ENCODE measurements at places on chromosomes 16 and 17. TPM values are rescaled to one million over a fixed set of nuclear protein-coding genes. Genes with fewer than 3 reads are reported as not detected.

- DNase-seq: no peak
- H3K4me1 ChIP-seq: peaks cover 67% of the 10 kb centered on the region
- H3K27ac ChIP-seq: no peak overlapping the region
- H3K4me3 ChIP-seq: no peak overlapping the region
- H3K36me3 ChIP-seq: peaks cover 51% of the 10 kb centered on the region
Measured at GRCh38 chr17:75691371-75691791, 24.2 kb downstream of the SAP30BP start.

DNA sequence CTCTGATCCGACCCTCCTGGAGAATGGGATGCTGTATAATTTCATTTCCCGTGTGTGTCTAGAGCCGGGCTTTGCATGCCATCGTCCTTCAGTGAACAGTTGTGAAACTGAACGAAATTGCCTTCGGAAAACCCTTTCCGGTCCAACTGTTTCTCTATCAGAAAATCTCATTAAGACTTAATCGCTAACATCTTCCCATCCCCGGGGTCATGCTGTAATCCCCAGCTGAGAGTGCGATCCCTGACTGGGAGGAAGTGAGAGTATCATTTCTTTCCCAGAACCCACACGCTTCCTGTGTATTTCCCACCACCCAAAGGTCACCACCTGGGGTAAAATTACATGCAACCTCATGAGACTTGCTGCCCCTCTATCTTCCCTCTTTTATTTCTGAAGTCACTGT lies 75.6 kb upstream of the RBFOX1 start:
- no peaks in the 10 kb centered on the region for H3K4me1 ChIP-seq
- H3K27ac ChIP-seq: no peak overlapping the region
- DNase-seq: no peak
- H3K4me3 ChIP-seq: no peak overlapping the region

- H3K27ac ChIP-seq: no peak overlapping the region
- no peak for DNase-seq
- no peak overlapping the region for H3K4me3 ChIP-seq
- no peaks in the 10 kb centered on the region for H3K4me1 ChIP-seq
Measured at GRCh38 chr16:26672206-26672605, 394.5 kb upstream of the C16orf82 start.

DNA sequence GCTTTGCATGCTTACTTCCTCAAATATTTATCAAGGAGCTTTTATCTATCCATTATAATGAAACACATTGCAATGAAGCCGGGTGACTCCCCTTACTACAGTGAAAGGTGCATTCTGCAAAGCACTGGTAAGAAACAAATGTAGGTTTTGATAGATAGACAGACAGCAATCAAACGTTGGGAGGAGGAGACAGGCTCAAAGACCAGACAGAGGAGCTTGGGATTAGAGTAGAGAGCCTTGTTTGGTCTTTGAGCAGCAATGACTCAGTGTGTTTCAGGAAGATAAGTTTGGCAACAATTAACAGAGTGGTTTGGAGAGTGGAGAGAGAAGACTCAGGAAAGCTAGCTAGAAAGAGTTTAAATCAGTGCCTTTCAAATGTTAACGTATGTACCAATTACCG lies 68.8 kb downstream of the ZNF18 start:
- H3K36me3 ChIP-seq: no peaks in the 10 kb centered on the region
- no peaks in the 10 kb centered on the region for H3K27me3 ChIP-seq
- H3K27ac ChIP-seq: no peak overlapping the region
- H3K4me1 ChIP-seq: peaks cover 5% of the 10 kb centered on the region
- no peak for DNase-seq

- peak; percentile 45 for DNase-seq
- no peak overlapping the region for H3K4me3 ChIP-seq
- H3K27me3 ChIP-seq: no peaks in the 10 kb centered on the region
- no peak overlapping the region for H3K27ac ChIP-seq
- H3K36me3 ChIP-seq: peaks cover 96% of the 10 kb centered on the region
Measured at GRCh38 chr17:82248815-82249674, 20.2 kb downstream of the SLC16A3 start.

- no peaks in the 10 kb centered on the region for H3K27me3 ChIP-seq
- H3K36me3 ChIP-seq: no peaks in the 10 kb centered on the region
- no peak overlapping the region for H3K4me3 ChIP-seq
- no peaks in the 10 kb centered on the region for H3K4me1 ChIP-seq
Measured at GRCh38 chr16:88352261-88353200, 30.2 kb upstream of the ZNF469 start.

DNA sequence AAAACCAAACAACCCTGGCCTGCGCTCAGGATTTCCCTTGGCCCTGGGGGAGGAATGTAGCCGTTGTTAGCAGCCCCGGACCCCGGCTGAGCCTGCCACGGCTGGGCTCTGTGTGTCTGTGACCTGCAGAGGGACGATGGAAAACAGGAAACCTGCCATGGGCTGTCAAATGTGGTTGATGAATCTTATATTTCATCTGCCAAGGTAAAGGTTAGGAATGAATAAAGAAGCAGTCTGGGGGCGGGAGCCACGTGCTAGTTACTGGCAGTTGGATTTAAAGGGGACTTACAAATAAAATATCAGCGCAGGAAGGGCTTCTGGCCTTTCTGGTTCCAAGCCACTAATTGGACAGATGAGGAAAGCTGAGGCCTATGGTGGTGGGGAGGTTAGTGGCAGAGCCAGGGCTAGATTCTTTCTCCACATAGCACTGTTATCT lies at the start of gene KRT23:
Gene KRT23, minus strand, starts transcription at position 263 of the 436 bp plus-strand sequence. CDS start 1,043 bp downstream, outside the sequence.
- no peaks in the 10 kb centered on the region for H3K4me1 ChIP-seq
- DNase-seq: no peak
- no peak within 1 kb of the TSS for H3K4me3 ChIP-seq
- no peak within 1 kb of the TSS for H3K27ac ChIP-seq

GRCh38 chr17:73746314-73747073 lies 102.2 kb upstream of the SDK2 start:
- DNase-seq: no peak
- no peaks in the 10 kb centered on the region for H3K4me1 ChIP-seq
- H3K27ac ChIP-seq: no peak overlapping the region
- H3K27me3 ChIP-seq: peaks cover 15% of the 10 kb centered on the region

DNA sequence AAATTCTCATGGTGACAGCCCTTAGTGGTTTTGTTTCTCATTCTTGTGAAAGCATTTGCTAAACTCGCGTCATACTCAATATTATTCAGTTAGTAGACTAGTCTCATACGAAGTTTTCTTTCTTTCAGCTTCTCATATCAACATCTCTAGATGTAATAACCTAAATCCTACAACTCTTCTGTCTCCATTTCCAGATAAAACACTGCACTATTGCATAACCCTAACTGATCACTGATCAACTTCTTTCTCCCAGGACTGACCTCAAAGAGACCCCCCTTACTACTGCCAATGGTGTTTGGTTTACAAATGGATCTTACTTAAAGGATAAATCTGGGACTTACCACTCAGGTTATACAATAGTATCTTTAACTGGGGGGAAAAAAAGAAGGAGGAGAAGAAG lies 36.3 kb upstream of the TEKT1 start:
- no peaks in the 10 kb centered on the region for H3K36me3 ChIP-seq
- H3K27me3 ChIP-seq: peaks cover 6% of the 10 kb centered on the region
- H3K4me3 ChIP-seq: no peak overlapping the region
- no peak for DNase-seq
- no peaks in the 10 kb centered on the region for H3K4me1 ChIP-seq

DNA sequence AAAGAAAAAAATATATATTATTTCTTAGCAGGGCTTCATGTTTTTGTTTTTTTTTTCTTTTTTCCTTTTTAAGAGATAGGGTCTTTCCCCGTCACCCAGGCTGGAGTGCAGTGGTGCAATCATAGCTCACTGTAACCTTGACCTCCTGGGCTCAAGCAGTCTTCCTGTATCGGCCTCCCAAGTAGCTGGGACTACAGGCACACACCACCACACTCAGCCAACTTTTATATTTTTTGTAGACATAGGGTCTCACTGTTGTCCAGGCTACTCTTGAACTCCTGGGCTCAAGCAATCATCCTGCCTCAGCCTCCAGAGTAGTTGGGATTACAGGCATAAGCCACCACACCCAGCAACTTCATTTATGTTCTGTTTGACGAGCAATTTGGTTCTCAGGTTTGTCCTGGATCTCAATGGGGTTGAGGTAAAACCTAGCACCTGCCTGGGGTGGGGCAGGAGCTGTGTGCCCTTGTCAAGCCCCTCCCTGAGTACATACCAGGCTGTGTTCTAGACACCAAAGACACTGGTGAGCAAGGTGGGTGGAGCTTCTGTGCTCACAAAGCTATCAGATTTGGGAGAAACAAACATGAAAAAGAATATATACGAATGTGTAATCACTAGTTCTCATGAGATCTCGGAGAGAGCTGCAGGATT lies 19.2 kb downstream of the GPT2 start:
- no peak for DNase-seq
- no peaks in the 10 kb centered on the region for H3K36me3 ChIP-seq
- H3K4me1 ChIP-seq: no peaks in the 10 kb centered on the region
- no peaks in the 10 kb centered on the region for H3K27me3 ChIP-seq
- H3K27ac ChIP-seq: no peak overlapping the region

- no peaks in the 10 kb centered on the region for H3K36me3 ChIP-seq
- no peak overlapping the region for H3K27ac ChIP-seq
- no peaks in the 10 kb centered on the region for H3K27me3 ChIP-seq
- H3K4me3 ChIP-seq: no peak overlapping the region
- H3K4me1 ChIP-seq: peaks cover 22% of the 10 kb centered on the region
- no peak for DNase-seq
Measured at GRCh38 chr17:68584581-68585303, 16.4 kb downstream of the FAM20A start.

DNA sequence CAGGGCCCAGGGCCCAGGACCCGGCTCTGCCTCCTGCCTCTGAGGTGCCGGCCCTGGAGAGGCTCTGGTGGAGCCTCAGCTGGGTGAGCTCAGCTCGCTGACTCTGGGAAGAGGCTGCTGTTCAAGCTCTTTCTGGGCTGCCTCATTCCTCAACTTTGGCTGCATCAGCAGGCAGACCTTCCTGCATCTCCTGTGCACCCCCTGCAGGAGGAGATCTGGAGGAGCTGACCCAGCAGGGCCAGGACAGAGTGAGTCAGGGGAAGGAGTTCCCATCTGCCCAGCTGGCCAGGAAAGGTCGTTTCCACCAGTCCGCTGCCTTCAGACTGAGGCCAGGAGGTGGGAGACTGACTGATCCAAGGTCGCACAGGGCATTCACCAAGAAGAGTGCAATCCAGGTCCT lies 10.7 kb downstream of the CRHR1 start:
- no peak overlapping the region for H3K4me3 ChIP-seq
- H3K27me3 ChIP-seq: peaks cover 65% of the 10 kb centered on the region
- H3K27ac ChIP-seq: no peak overlapping the region
- H3K36me3 ChIP-seq: no peaks in the 10 kb centered on the region

DNA sequence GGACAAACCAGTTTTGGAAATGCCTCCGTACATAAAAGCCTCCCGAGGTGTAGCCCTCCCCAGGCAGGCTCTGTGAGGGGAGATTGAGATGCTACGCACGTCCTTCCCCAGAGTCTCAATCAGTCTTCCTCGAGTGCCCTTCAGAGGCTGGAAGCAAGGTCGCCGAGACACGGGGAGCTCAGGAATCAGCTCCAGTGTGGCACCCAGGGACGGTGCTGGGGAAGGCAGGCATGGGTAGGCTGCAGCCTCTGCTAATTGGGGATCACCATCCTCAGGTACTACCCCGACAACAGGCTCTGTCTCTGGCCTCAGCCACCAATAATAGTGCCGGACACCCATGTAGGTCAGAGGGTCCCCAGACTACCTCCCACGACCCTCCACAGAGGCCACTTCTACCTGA lies 28.1 kb upstream of the GSG1L start:
- H3K27me3 ChIP-seq: no peaks in the 10 kb centered on the region
- H3K27ac ChIP-seq: no peak overlapping the region
- peak; percentile 26 for DNase-seq

- H3K36me3 ChIP-seq: no peaks in the 10 kb centered on the region
- peak overlapping the region; percentile 42 for H3K4me3 ChIP-seq
- no peaks in the 10 kb centered on the region for H3K27me3 ChIP-seq
- no peak for DNase-seq
- H3K27ac ChIP-seq: no peak overlapping the region
Measured at GRCh38 chr16:29680180-29680598, 1.2 kb downstream of the QPRT start.

GRCh38 chr16:67399218-67399733 lies 6.0 kb upstream of the TPPP3 start:
- H3K27ac ChIP-seq: no peak overlapping the region
- no peaks in the 10 kb centered on the region for H3K36me3 ChIP-seq
- peak; percentile 73 for DNase-seq

DNA sequence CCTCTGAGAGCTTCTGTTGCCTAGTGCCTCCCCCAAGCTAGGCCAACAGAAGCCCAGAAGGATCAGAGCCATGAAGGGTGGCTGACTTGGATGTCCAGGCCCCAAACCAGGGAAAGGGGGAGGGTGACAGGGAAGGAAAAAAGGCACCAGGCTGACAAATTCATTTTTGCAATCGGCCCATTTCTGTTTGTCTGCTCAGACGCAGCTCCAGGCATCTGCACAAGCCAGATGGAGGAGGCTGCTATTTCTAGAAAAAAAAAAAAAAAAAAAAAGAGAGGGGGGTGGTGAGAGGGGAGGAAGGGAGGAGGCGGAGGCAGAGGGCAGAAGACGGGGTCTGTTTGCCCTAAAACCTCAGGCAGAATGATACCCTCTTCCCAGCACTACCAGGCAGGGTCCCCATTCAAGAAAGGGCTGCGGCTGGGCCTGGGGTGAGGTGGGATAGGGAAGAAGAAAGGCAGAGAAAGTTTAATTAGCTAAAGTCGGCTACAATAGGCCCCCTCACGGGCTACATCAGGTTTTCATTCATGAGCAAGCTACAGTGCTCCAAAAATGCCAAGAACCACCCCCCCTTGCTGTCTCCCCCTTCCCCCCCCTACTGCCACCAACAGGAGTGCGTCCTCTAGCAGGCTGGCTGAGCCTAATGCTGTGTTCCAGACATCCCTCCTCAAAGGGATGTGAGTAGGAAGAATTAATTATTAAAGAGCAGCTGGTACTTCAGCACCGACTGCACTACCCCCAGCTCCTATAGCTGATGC lies 2.4 kb downstream of the HDAC5 start:
- peaks cover 14% of the 10 kb centered on the region for H3K36me3 ChIP-seq
- H3K4me3 ChIP-seq: peak overlapping the region; percentile 99
- H3K4me1 ChIP-seq: peaks cover 59% of the 10 kb centered on the region
- H3K27me3 ChIP-seq: no peaks in the 10 kb centered on the region
- no peak for DNase-seq

- H3K36me3 ChIP-seq: no peaks in the 10 kb centered on the region
- H3K27me3 ChIP-seq: no peaks in the 10 kb centered on the region
- no peaks in the 10 kb centered on the region for H3K4me1 ChIP-seq
Measured at GRCh38 chr16:11400076-11400475, 54.8 kb downstream of the RMI2 start.

SLC13A5 gene
- not detected for total RNA-seq

FOXN1 gene
- total RNA-seq: 0.15 TPM

SLC16A11 gene
- total RNA-seq: 7.7 TPM

KRTAP29-1 gene
- total RNA-seq: not detected

All from lower lobe of right lung (tissue), 2 donors.